Epithelial cell of proximal tubule (primary cell): ENCODE measurements at places on chromosomes 11 and 22. TPM values are rescaled to one million over a fixed set of nuclear protein-coding genes. Genes with fewer than 3 reads are reported as not detected.

GRCh38 chr22:31618471-31619176 is 43.4 kb downstream of the PISD start:
- no peak for DNase-seq

OR2AG1 gene
- total RNA-seq, result not detected in 2 replicates

WT1 gene
- 3.0 and 10.6 TPM in 2 replicates for total RNA-seq

DNA sequence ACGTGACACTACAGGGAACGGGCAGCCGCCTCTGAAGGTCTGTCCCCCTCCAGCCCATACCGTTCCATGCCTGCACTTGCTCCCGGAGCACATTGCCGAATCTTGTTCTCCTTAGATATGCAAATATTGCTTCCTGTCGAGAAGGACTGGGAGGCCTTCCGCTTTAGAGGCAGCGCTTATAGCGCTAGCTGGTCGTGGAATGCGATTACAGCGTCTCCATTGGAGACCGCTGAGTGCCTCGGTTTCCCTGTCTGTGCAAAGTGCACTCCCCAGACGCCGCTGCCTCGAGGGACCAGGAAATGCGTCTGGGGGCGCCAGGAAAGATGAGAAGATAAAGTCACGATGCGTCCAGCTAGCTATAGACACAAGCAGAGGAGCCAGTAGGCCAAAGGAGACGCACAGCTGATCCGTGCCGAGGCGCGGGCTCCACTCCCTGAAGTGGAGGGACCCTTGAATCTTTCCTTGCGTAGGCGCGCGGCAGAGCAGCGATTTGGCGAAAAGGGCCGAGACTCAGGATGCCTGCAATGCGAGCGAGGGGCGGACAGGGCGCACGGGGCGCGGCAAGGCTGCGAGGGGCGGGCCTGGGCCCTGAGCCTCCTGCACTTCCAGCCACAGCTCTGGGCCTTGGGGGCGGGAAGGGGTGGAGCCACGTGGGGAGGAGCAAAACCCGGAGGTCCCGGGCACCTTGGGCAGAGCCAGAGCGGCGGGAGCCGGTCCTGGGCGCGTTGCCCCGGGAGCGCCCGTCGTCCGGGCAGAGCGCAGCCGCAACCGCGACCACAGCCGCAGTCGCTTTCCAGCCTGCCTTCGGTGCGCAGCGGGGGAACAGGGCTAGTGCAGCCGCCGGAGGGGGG is at the start of gene RASSF10:
RASSF10 (plus strand) TSS at position 692 of the 851 bp plus-strand sequence. CDS start 261 bp downstream, outside the sequence.
- DNase-seq, result no peak

CST6 gene
- 53.4 and 89.1 TPM in 2 replicates for total RNA-seq

GRCh38 chr11:8021920-8022319 is 34.8 kb downstream of the EIF3F start:
- no peak for DNase-seq

- no peak for DNase-seq
These were observed 37.5 kb downstream of the CD6 start for GRCh38 chr11:61008971-61009370.

BRSK2 gene
- 0.06 and 0.22 TPM in 2 replicates for total RNA-seq

GRCh38 chr11:86199354-86199753 is 45.2 kb upstream of the EED start:
- no peak for DNase-seq

DNA sequence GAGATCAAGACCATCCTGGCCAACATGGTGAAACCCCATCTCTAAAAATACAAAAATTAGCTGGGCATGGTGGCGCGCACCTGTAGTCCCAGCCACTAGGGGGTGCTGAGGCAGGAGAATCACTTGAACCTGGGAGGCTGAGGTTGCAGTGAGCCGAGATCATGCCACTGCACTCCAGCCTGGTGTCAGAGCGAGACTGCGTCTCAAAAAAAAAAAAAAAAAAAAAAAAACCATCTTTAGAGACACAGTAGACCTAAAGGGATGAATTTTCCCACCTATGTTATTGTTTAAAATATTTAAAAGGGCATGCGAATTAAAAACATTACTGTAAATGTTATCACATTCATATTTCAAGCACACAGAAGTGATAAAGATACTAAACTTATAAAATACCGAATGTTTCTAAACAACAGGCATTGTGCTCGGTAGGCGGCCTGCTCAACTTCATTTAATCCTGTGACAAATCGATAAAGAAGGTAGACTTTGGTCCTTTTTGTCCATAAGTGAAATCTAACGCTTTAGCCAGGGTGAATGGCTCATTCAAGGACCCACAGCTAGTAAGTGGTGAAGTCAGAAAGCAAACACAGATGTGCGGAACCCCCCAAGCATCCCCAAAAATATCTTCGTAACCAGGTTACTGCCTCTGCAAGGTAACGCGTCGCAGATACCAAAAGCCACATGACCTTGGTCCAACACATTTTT is 16.1 kb downstream of the NCAPD3 start:
- DNase-seq, result no peak

DNA sequence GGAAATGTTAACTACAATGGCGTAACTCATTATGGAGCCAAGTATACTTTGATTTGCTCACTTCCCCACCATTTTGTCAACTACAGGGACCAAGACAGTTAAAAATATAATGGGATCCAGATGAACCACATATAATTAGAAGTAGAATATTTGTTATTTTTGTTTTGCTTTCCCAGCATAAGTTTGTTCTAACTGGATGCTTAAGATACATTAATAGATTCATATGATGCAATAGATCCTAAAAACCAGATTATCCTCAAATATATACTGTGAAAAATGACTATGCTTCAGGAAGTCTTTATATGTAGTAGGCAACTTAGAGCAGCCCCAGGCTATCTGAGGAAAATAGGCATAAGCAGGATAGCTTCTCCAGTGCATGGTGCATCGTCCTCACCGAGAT is 38.3 kb downstream of the SESN3 start:
- no peak for DNase-seq

GRCh38 chr11:119470317-119471291 is 47.6 kb upstream of the THY1 start:
- no peak for DNase-seq

- no peak for DNase-seq
These were observed 25.1 kb upstream of the EIF3D start for GRCh38 chr22:36554098-36554497.

CYP2D6 gene
- 0.14 and 0.29 TPM in 2 replicates for total RNA-seq

GP1BB gene
- 0.81 TPM in 1 of 2 replicates, not detected in the other for total RNA-seq
